Cardiac fibroblast (primary cell): ENCODE measurements at places on chromosomes 6 and 20.

GRCh38 chr20:49704932-49705336, 8.7 kb downstream of the B4GALT5 start:
- no peak for DNase-seq

GRCh38 chr6:159052720-159053119, 7.9 kb upstream of the TAGAP start:
- no peak for DNase-seq

DNA sequence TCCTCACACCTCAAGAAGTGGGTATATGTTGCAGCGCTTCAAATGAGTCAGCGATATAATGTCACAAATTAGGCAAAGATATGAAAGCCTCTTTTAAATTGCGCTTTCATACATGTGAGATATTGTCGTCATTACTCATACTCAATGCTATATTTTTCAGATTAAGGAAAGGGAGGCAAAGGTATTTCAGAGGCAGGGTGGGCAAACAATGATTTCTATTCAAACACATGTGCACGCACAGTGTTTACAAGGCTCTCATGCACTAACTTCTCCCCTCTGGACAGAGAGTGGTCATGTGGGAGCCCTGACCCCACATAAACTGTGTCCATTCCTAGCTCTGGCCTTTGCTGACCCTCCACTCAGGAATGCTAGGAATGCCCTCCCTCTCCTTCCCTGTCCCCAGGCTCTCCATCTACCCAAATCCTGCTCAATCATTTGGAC, 112.1 kb upstream of the TMEM170B start:
- DNase-seq: no peak

DNA sequence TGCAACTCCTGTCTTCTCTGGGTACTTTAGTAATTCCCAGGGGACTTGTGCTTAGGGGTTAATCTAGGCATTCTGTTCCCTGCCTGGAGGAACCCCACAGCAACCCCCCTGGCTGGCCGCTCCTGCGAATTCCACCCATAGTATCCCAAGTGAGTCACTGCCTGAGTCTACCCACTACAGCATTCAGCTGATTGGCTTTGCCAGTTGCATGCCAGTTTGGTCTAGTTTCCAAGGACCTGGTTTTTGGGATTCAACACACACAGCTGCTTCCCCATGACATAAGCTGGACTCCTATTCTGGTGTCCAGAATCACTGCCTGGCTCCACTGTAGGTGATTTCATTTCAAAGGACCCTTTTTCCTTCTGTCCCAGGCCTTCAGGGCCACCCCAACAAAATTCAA, 40.3 kb downstream of the PLCG1 start:
- DNase-seq: peak; percentile 94

GRCh38 chr20:10508468-10509251, 73.6 kb downstream of the SLX4IP start:
- peak; percentile 76 for DNase-seq

DNA sequence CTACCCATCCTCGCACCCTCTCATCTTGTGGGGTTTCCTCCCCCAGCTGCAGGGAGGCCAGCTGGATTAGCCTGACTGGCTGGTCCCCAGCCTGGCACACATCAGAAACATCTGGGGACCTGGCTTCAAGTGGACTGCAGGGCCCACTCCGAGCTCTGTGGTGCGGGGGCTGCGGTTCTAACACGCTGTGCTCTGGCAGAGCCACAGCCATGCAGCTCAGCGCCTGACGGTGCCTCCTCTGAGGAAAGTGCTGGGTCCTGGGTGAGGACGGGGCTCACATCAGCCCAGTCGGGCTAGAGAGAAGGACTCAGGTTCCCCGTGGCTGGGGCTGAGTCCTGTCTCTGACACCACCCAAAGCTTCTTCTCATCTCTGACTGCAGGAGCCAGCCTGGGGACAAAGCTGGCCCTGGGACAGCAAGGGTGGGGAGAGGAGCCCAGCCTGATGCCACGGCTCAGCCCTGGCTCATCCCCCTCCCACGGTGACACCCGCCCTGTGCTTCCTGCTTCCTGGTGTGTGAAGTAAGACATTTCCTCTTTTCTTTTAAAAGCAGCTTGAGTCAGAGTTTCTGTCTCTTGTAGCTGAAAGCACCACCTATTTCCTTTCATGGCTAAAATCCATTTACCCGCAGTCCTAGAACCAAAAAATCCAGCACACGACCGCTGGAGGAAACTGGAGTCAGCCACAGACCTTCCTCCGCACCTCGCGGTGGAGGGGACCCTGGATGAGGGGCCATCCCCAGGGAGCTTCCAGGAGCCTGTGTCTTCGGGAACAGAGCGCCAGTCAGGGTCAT, 127.4 kb upstream of the AFDN start:
- peak; percentile 73 for DNase-seq

DNA sequence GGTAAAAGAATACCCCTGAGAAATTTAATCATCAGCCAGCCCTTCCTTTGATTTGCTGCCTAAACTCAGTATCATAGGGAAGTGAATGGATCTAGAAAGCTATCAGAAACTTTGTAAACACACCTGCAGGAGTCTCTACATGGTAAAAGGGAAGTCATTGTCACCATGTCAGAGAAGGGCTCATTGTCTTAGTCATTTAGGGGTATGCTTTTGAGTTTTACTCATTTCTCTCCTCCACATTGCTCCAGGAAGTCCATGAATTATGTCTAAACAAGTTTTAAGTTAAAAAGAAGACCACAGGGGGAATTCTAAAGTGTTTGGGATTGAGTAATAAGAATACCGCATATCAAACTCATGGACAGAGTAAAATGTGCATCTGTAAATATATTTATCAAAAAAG, 2.5 kb downstream of the SLC17A1 start:
- DNase-seq: no peak

DNA sequence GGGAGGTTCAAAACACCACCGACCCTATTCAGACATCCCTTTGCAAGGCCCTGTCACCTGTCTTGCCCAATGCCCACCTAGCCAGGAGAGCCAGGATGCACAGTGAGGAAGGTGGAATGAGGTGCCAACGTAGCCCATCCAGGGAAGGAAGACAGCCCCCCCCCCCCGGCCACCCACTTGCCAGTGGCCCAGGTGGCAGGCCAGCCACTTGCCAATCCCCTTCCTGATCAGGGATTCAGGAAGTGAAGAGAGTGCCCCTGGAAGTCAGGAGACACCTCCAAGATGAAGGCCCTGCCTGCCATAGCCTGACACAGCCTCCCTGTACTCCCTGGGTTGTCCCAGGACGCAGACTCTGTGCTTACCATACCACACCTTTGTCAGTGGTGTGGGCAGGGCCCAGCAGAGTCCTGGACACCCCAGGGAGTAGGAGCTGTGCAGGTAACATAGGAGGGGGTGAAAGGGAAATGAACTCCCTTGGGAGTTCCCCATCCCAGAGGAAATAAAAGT, 54.7 kb downstream of the MRPL14 start:
- no peak for DNase-seq

GRCh38 chr6:1153696-1154245, 158.1 kb upstream of the FOXQ1 start:
- no peak for DNase-seq

DNA sequence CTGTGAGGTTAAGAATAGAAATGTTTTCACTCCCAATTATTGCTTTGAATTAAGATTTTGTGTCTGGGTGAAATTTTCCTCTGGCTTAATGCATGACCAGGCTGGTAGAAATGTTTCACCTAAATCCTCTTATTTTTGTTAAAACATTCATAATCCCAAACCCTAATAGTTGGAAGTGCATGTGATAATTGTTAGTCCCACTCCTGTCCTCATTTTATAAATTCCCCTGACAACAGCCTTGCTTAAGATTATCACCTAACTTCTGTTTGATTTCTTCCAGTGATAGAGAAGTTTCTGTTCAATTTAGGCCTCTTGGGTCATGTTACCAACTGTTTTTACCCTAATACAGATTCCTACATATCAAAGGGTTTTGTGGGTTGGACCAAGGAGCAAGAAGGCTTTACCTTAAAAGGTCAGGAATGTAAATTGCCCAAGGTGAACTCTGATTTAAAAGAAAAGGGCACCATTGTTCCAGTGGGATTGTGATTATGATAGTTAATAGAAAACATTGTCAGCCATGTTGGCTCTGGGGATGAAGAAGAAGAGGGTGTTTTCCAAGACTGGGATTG, 158.7 kb upstream of the CENPW start:
- DNase-seq: peak; percentile 11

- no peak for DNase-seq
Observed at GRCh38 chr20:50298554-50299324, 108.1 kb downstream of the CEBPB start.

GRCh38 chr20:54086507-54087039, 16.2 kb upstream of the BCAS1 start:
- peak; percentile 46 for DNase-seq

GRCh38 chr6:27066802-27067201, 180.7 kb upstream of the PRSS16 start:
- DNase-seq: no peak

GRCh38 chr20:3199976-3200755, 4.3 kb downstream of the DDRGK1 start:
- DNase-seq: no peak

- DNase-seq: no peak
Observed at GRCh38 chr6:138656364-138657064, 117.1 kb upstream of the CCDC28A start.

DNA sequence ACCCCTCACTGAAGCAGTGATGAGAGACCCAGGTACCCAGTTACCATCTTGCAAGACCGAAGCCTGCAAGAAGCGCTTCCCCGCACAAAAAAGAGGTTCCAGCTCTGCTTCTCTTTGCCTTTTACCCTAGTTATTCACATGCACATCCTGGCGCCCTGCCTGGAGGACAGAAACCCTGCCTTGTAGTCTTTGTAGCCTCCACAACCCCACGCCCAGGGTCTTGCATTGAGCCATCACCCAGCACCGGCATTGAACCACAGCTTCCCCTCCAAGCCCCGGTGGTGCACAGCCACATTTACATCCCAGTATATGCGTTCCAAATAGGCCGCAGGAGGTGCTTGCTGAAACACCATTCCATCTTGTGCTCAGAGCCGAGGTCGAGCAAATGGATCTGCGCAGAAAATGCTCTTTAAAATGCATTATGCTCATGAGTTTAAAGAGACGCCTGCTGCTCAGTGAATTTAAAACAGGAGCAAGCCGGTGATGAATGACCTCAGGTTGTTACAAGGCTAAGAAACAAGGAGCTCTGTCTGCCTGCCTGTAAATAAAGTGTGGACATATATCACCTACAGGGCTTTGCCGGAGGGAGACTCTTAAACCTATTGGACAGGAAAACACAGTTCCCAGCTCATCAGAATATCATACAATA, 61.7 kb downstream of the GNAS-AS1 start:
- DNase-seq: no peak

- DNase-seq: no peak
Observed at GRCh38 chr6:4510906-4511640, 265.1 kb upstream of the CDYL start.

DNA sequence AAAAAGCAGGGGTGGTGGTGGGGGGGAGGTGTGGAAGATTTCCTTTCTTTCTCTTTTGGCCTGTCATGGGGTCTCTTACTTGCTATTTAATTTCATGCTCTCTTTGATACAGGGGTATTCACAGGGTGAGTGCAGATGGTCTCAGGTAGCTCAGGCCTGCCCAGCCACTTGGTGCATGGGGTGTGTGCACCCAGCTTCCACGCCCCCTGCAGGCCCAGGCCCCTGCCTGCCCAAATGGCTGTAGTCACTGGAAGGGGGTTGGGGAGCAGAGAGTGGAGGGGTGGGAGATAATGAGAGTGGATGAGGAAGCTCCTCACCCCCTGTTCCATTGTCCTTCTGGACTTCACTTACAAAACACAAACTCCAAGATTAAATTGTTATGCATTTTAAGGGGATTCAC, 133.6 kb upstream of the SGK1 start:
- DNase-seq: no peak

DNA sequence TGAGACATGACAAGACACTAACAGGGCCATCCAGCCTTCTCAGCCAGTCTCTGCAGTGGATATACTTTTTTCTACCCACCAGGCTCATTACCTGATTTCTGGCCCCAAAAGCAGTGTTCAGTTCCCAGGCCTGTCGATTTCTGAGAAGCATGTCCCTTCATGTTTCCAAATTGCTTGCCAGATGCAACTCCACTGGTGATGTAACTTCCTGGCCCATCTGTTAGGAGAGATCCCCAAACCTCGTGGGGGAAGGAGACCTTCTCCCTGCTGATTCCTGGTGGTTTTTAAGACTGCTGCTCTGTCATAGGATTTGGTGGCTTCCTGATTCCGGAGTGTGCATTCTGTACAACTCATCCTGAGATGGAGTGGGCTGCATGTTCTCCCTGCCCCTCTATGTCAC, 31.6 kb upstream of the MRPS10 start:
- DNase-seq: peak; percentile 51

DNA sequence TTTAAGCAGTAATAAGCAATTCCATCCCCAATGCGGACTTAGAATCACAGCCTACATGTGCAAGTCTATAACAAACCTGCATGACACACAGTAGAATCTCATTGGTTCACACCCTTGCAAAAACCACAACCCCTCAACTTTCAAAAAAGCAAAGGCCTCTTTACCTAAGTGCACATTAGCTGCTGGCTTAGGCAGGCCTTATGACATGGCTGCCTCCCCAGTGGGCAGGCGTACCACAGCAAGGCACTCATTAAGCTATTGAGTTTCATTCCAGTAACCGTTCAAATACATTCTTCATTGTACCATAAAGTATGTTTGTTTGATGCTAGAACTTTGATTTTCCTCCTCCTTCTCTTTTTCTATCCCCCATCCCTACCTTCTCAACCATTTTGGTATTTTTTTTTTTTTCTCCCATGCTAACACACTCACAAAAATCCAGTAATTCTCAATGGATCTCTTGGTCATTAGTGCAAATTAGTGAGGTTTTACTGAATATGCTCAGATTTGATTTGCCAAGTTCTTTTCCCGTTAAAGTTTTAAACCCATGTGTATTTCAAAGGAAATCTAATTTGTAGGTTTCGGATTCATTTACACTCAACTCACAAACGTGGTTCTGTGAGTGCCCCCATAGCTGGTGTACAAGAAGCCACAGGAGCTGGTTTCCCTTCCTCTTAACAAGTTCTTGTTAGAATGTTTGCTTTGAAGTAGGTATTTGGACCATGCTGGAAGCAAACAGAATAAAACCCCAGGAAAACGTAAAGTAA, 460.4 kb upstream of the RUNX2 start:
- no peak for DNase-seq

- DNase-seq: peak; percentile 51
Observed at GRCh38 chr6:12546410-12547002, 170.1 kb upstream of the PHACTR1 start.

DNA sequence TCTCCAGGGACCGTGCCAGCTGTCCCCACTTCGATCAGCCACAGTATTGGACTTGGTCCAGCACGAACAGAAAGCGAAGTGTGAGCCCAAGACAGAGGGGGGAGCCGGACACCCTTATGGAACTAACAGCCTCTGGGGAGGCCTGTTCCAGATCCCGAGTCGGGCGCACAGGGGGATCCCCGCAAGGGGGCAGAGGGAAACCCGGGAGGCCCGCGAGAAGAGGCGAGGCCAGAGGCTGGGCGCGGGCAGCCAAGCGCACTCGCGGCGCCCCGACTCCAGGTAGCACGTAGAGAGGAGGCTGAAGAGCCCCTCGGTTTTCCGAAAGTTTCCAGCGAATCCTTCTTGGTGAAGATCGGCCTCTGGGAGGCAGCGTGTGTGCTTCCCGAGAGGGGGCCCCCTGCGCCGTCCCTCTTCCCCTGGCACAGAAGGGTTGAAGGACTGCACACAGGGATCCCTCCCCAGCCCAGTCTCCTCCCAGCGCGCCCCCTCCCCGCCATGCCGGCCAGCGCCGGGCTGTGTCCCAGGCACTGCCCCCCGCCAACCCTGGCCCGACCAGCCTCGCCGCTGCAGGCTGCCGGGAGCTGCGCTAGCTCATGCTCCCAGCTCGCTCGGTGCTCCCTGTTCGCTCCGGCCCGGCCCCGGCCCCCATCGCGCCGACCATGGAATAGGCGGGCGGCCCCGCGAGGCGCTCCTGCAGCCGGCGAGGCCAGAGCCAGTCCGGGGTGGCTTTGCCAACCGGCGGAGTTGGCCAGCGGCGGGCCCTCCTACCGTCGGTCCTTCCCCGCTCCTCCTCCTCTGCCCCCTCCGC, 577 bp upstream of the SLC24A3 start:
- DNase-seq: no peak
